ENCODE measurements at places on chromosomes 2 and 18.

- no peak for DNase-seq
Observed at GRCh38 chr2:231260442-231261208, 62.2 kb downstream of the ARMC9 start.

GRCh38 chr2:157789256-157789655 is 86.9 kb downstream of the ACVR1 start:
- DNase-seq: no peak

- DNase-seq: no peak
Observed at GRCh38 chr2:386406-387103, 98.7 kb upstream of the ALKAL2 start.

DNA sequence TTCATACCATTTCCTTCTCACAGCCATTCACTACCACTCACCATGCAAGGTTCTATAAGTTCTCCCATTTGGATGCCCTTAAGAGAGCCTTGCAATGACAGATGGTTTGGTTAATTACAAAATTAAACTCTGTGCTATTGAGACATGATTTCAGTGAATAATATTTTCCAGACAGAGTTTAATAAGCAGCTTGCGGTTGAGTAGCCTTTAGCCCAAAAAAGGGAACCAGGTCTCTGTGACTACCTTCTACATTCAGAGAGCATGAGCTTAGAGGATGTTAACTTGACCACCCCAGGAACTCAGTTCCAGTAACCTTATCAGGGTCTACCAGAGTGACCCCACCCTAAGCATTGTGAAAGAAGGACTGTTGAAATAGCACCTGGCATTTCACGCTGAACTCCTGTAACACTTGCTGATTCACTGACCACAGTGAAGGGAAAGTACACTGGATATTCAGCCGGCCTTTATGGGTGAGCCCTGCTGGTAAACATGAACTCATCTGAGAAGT is 1173.1 kb upstream of the ZEB2 start:
- DNase-seq: no peak

GRCh38 chr2:195044801-195045200 is 612.2 kb upstream of the SLC39A10 start:
- no peak for DNase-seq

DNA sequence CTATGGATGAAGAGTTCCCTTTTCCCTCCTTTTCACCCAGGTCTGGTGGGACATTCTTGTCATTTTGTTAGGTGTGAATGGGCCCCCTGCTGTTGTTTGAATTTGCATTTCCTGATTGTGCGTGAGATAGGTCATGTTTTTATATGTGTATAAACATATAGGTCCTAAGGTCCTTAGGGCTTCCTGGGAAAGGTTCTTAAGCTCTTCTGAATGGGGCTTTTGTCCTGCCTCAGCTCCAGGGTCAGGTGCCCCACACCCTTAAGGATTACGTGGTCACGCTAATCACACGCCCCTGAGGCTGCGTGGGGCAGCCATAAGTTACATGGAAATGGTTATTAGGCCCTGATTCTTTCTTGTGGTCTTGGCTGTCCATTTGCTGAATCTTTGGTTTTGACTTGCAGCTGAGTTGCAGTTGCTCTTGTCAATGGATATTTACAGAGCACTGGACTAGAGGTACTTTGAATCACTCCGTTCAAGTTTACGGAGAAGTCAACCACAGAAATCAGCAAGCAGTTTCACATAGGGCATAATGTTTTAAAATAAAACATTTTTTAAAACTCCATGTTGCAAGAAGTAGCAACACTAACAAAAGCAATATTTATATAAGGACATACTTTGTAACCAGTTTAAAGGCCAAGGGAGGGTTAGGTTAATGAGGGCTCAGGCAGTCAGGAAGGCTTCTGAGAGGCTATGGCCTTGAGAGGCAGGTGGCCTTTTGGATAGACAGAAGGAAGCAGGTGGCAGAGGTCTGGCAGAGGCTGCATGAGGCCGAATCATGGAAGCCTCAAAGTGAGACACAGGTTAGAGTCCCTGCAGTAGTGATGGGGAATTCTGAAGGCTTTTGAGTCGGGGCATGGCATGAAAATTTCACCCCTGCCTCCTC is 24.2 kb downstream of the LIPG start:
- no peak for DNase-seq

DNA sequence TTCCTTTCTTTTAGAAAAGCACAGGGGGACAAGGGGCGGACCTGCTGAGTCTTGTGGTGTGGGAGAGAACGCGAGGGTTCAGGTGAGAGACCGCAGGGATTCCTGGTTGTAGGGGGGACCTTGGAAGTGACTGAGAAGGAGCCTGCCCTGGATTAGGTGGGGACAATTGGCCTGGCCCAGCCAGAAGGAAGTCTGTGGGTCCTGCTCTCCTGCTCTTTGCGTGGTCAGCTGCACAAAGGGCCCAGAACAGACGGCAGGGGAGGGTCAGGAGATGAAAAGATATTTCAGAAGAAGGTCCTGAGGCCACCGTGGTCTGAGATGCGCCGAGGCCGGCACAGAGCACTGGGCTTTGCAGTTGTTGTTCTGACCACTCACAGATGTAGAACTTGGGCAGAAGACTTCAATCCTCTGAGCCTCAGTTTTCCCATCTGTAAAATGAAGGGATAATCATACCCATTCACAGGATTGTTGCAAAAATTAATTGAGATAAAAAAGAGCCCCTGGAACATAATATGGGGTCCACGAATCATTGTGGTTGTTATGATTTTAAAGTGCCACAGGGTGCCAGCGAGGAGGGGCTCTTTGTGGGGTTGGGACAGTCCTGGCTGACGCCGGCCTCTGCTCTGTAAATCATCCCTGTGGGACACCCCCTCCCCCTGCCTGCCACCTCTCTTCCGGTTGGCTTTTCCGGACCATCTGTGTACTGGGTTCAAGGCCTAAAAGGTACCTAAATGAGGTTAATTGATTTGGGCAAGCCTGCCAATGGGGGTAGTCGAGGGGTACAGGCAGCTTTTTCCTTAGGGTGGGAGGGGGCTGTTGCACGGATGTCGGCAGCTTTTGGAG is 1.8 kb downstream of the LPIN1 start:
- no peak for DNase-seq

GRCh38 chr18:22020127-22020866 is 149.1 kb upstream of the GATA6 start:
- DNase-seq: no peak

DNA sequence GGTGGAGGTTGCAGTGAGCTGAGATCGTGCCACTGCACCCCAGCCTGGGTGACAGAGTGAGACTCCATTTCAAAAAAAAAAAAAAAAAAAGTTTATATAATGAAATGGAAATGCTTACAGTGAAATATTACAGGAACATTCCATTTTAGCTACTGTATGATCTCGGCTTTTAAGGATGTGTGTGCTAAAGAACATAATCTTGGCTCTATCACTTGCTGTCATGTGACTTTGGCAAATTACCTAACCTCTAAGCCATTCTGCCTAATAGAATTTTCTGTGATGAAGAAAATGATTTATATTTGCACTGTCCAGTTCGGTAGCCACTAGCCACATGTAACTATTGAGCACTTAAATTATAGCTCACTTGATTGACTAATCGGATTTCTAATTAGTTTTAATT is 36.3 kb downstream of the SMAD4 start:
- no peak for DNase-seq

DNA sequence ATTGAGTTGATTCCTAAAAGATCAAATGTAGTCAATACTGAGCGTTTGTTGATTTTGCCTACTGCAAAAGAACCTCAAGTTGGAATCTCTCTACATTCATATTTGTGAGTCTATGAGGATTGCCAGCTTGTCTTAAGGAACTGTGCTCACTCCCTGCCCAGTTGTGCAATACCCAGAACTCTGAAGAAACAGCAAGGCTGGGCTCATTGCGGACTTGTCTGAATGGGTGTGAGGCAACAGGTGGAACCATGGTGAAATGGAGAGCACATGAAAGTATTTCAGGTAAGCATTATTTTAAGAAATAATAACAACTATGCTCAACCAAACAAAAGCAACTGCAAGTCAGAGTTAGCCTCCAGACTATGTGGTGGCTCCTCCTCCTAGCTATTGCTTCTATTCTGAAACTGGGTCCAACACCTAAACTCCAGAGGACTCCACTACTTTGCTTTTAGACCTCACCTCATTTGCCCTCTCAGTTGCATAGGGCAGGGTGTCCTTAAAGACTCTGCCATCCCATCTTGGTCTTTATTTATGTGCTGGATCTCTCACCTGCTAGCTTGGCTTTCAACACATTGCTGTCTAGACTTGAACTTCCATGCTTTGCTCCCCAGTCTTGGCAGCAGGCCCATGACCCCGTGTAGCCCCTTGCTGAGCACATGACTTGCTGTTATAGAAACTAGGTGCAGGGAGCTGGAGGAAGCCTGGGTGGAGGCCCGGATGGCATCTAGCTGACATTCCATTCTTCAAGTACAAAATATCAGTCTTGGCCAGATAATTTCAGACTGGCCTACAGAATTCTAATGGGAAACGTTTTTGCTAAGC is 94.8 kb upstream of the ARL5A start:
- no peak for DNase-seq

GRCh38 chr2:140643761-140644187 is 1487.0 kb downstream of the LRP1B start:
- no peak for DNase-seq

GRCh38 chr2:141035846-141036420 is 1094.9 kb downstream of the LRP1B start:
- DNase-seq: no peak

DNA sequence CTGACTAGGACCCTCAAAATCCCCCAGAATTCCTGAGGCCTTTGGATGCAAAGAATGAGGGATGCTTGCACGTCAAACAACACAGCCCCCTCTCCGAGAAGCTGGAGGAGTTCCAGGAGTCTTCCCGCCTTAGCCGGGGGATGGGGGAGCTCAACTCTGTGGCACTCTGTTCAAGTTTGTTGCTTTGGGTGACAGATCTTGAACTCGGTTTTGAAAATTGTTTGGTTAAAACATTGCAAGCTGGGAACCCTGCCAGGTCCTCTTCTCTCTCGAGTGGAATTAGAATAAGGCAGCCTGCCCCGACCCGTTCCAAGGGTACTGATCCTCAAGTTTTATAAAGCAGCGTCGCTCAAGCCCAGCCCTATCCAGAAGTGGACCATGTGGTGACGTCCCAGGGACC is 244.1 kb downstream of the LOXHD1 start:
- no peak for DNase-seq

GRCh38 chr2:113716291-113716690 is 40.2 kb downstream of the SLC35F5 start:
- no peak for DNase-seq

DNA sequence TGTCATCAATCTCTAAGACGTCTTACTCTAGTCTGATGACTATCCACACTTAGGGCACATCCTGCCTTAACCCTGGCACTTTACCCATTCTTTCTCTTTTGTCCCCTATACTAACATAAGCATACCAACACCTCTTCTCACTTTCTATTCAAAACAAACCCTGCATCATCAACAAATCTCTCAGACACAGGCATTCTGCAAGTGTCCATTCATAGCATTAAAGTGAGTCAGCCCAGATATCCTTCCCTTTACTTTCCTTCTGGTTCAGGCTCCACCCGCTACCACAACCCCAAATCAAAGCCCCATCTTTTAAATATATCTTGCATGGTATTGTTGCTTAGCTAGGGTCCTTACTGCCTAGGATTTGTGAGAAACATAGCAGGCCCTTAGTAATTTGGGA is 3.8 kb downstream of the GRB14 start:
- no peak for DNase-seq

Data from NCI-H2081 treated with DMSO at 0.1 percent for 48 hours (cell line).